ENCODE measurements at places on chromosomes 11 and 22.

GRCh38 chr22:33563220-33563964 lies 356.9 kb downstream of the LARGE1 start:
- no peak for DNase-seq

DNA sequence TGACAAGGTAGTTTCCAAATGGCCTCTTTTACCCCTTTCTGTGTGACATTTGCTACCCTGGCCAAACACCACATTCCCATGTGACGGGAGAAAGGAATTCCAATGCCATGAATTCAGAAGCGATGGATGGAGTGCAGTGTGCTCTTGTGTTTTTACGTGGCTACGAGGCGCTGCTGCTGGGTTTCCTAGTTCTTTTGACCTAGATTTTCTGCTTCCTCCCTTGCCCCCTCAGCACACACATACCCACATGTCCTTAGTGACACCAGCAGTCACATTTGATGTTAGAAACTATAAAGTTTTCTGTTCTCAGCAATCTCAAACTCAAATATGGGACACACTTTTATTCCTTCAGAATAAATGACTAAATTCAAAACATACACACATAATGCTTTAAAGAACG lies 7.8 kb upstream of the TMA7B start:
- DNase-seq: peak; percentile 48

DNA sequence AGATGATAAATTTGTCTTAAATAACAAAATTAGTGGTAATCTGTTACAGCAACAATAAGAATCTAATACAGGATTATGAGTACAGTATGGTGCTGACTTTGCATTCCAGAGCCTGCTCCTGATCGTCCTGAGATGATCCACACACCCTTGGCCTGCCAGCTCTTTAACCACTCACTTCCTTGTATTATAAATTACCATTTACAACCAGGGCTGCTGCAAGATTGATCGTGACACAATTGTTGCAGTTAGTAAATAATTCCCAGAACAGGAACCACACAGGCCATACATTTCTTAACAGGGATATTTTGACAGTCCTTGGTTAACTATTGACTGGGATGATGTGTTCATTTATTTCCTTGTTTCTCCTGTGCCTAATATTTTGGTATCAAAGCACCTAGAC lies 3.8 kb upstream of the CBLIF start:
- DNase-seq: no peak

- no peak for DNase-seq
These were observed 157.7 kb downstream of the DBX1 start for GRCh38 chr11:20002312-20003216.

DNA sequence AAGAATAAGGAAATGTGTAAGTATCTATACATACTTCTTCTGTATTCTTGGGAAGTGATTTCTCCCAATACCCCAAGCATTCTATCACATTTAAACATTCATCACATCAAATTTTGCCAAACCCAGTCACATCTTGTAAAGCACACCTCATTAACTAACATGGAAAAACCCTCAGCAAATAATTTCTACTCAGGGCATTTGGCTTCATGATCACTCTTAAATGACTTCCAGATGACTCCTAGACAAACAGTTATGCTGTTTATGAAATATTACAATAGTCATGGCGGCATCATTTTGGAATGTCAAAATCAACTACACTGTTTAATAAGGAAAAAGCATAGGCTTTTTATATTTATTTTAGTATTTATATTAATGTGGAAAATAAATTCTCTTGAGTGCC lies 47.3 kb upstream of the CCDC34 start:
- DNase-seq: no peak

- no peak for DNase-seq
These were observed 47.7 kb downstream of the DNAJC24 start for GRCh38 chr11:31417357-31417756.

DNA sequence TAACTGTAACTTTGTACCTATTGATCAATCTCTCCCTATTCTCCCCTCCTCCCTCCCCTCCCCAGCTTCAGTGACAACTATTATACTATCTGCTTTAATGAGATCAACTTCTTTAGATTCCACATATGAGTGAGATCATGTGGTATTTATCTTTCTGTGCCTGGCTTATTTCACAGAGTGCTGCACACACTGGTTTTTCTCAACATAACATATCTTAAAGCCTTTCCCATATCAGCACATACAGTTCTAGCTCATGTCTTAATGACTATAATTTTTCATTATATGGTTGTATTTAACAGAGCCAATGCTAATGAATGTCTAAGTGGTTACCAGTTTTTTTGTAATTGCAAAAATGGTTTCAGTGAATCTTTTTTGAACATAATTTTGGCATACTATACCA lies 340.3 kb upstream of the DDI1 start:
- DNase-seq: no peak

DNA sequence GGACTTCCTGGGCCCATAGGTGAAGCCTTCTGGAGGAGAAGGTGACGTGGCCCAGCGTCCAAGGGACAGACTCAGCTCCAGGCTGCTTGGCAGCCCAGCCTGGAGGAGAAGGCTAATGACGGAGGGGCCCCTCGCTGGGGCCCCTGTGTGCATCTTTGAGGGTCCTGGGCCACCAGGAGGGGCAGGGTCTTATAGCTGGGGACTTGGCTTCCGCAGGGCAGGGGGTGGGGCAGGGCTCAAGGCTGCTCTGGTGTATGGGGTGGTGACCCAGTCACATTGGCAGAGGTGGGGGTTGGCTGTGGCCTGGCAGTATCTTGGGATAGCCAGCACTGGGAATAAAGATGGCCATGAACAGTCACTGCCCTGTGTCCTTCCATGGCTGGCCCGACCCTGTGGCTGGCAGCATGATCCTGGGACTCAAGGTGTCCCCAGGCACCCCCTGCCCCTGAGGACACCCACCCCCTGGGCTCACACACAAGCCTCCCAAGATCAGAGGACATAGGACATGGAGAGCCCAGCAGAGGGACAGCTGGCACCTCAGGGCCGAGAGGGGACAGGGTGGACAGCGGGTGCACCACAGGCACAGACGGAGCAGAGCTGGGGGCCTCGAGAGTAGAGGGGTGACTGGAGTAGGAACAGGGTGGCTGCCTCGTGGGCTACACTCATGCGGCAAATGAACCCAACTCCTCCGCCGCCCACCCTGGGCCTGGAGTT lies 10.1 kb downstream of the SIGIRR start:
- DNase-seq: no peak

- no peak for DNase-seq
These were observed 4.4 kb downstream of the OTOG start for GRCh38 chr11:17551347-17552040.

GRCh38 chr11:65016705-65017104 lies 2.7 kb downstream of the ARL2 start:
- no peak for DNase-seq

DNA sequence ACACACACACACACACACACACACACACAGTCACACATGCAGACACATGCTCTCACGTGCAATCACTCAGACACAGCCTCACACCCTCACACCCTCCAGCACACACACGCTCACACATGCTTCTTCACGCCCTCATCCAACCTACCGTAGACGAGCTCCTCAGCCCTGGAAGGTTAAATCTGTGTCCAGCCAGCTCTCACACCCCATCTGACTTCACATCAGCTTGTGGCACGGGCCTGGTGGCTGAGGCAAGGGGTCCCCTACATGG lies 1.3 kb upstream of the SCUBE1 start:
- no peak for DNase-seq

DNA sequence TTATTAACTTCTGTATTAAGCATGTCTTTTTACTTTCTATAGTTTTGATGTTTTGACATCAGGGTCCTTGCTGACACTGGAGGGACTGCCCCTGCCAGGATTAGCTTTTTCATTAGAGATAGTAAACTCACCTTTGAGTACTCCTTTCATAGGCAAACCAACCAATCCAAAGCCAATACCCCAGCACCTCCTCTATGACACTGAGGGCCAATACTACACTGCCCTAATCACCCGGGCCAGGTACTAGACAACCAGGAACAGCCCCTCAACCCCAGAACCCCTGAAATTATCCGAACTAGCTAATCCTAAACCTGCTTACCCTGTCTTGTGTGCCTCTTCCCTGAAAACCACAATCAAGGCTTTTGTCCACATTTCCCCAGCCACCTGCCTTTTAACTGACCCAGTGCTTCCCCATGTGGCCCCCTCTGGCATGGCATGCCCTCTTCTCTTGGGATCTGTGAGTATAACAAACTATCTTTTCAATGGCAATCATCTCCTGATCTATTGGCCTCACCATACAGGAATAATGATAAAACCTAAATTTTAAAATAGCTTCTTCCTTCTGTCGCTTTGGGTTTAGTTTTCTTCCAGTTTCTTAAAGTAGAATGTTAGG lies 31.2 kb downstream of the RAB6A start:
- no peak for DNase-seq

- no peak for DNase-seq
These were observed 304.4 kb downstream of the AASDHPPT start for GRCh38 chr11:106381895-106382294.

- DNase-seq: no peak
These were observed 955.7 kb downstream of the DLG2 start for GRCh38 chr11:84671325-84671999.

DNA sequence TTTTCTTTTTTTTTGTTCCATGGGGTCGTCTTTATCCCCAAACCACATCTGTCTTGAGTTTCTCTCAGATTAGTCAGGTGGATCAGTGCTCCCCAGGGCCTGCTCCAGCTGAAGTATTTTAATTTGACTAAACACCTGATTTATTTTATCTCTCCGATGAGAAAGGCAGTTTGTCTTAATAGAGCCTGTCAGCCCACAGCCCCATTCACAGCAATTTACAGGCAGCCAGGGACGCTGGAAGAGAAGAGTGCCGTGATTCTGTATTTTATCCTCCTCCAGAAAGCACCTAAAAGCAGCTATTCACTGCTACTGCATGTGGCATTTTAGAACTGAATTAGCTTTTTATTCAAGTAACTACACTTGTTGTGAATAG lies 164.5 kb downstream of the SOX6 start:
- no peak for DNase-seq

DNA sequence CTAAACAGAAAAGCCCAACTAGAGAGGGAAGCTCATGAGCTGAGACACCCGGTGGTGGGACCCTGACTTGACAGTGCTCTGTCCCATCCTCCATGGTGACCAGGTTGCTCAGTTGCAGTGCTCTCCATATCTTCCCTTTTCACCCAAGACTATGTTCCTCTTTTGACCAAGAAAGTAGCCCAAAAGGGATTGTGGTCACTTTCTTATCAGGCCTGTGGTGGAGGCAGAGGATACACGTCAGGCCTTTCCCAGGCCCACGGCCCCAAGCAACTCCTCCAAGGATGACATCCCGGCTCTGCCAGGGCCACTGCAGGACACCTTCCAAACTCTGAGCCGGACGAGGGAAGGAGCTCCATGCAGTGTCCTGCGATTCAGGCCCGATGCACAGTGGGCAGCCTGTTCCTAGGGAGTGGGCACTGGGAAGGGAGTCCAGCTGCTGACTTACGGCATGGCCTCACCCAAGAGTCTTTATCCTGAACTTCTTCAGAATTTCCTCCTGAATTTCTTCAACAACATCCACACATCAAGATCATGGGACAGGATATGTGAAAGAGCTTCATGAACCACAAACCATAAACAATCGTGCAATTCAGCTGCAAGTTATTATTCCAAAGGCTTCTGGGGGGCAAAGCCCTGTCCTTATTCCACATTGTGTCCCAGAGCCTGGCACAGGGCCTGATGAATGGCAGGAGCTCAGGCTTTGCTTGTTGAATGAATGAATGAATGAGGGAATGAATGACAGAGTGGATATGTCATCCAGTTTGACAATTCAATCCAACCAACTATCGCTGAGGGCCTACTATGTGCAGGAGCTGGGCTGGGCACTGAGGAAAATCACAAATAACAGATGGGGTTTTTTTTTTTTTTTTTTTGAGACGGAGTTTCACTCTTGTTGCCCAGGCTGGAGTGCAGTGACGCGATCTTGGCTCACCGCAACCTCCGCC lies 36.0 kb upstream of the MYH9 start:
- no peak for DNase-seq

GRCh38 chr11:130202009-130202817 lies 42.6 kb downstream of the ST14 start:
- DNase-seq: no peak

- no peak for DNase-seq
These were observed 131.9 kb downstream of the RASSF10 start for GRCh38 chr11:13140873-13141655.

- no peak for DNase-seq
These were observed 30.8 kb upstream of the SLC22A12 start for GRCh38 chr11:64560139-64560771.

- DNase-seq: peak; percentile 81
These were observed at the start of gene NFRKB for GRCh38 chr11:129895126-129896041. NFRKB (minus strand) TSS chr11:129895578; CDS start chr11:129892849, 2,729 bp downstream.

- DNase-seq: no peak
These were observed 49.1 kb downstream of the PISD start for GRCh38 chr22:31612891-31613285.

GRCh38 chr11:75492181-75492820 lies 33.4 kb downstream of the GDPD5 start:
- DNase-seq: peak; percentile 46

DNA sequence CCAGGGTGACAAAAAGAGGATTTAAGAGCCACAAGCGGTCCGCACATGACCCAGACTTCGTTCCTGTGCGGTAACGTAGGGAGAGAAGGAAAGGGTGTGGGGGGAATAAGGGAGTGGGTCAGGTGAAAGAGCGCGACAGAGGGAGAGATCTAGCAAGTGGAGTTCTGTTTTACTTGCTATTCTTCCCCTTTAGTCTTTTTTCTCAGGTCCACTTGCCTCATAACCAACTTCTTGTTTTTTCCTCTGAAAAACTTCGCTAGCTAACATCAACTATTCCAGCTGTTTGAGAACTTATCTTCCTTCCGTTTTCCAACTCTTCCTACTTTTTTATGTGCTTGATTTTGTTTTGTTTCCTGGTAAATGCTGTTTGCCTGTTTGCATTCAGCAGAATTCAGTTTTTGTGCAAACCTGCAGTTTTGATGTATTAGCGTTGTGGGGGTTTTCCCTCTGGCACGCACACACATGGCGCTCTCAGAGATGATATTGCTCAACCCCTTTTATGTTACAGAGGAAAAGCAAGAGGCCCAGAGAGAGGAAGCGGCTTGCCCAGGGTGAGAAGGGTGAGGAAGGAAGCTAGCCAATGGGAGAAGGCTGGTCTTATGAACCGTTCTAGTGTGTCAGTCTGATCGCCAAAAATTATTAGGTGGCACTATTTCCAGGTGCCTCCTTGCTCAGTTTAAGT lies 592 bp upstream of the CTSC start:
- DNase-seq: peak; percentile 76
